ENCODE measurements at places on chromosomes 3 and 15.

GRCh38 chr15:66167854-66168253 is 85.7 kb downstream of the MEGF11 start:
- no peak for DNase-seq

- DNase-seq, result no peak
Observed at GRCh38 chr3:151386056-151386455, 1.5 kb upstream of the P2RY12 start.

- DNase-seq, result no peak
Observed at GRCh38 chr15:25544076-25544475, 105.3 kb upstream of the UBE3A start.

DNA sequence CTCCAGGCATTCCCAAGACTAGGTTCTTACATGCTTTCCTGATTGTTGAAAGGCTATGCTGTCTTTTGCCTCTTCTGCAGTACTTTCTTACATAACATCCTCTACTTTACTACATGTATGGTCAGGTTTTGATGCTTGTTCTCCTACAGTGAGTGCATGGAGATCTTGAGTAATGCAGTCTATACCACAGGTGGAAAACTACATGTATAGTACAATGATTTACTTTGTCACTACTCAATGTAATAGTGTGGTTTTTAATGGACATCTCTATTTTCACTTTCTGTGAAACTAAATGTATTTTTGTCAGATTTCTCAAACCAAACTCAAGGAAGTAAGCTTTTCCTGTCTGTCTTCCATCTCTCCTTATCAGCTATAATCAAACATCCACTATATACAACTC is 657.0 kb downstream of the TUSC7 start:
- no peak for DNase-seq

DNA sequence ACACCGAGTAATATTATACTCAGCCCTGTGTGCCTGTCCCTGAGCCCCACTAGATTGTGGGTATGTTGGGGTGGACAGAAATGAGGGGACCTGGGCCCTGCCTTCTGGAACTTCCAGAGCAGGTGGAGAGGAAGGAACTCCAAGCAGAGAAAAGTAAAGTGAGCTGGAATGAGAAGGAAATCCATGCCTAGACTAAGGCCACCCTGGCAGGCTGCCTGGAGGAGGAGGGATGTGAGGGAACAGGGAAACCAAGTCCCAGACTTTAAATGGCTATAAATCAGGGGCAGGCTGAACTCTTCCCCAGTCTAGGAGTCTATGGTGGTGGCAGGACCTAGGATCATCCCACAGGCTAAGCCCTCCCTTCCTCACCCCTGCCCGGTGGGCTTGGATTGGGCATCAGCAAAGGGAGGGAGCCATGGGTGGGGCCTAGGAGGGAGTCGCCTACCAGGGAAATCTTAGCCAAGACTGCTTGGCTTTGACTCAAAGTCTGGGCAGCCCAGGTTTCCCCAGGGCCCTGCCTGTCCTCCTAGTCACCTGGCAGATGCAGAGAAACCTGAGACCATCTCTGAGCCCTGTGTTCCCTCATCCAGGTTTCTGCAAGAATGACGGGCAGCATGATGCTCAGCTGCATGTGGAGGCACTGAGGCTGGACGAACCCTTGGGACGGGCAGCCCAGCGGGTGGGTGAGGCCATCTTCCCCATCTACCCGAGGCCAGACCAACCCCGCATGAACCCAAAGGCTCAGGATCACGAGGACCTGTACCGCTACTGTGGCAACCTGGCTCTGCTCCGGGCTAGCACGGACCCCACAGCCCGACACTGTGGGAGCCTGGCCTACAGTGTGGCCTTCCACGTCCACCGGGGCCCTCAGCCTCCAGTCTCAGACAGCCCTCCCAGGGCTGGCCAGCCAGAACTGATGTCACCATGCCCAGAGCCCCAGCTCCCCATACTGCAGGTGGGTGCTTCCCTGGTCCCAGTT is 15.6 kb upstream of the STRA6 start:
- no peak for DNase-seq

DNA sequence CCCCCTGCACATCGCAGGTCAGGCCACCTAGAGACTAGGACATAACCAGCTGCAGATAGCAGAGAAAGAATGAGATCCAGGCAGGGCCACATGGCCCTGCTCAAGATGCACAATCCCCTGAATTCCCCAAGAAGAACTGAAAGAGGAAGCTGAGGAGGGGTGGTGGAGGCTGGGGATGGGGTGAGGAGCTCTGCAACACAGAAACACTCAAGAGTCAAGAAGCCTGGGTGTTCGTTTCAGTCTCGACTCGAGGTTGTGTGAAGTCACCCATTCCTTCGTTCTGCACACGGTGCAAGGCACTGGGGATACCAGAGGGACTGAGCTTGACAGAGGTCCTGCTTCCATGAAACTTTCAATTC is 62.0 kb downstream of the TLE3 start:
- DNase-seq, result no peak

- no peak for DNase-seq
Observed at GRCh38 chr15:64105113-64105704, 9.4 kb downstream of the SNX1 start.

- DNase-seq, result no peak
Observed at GRCh38 chr3:29203851-29204250, 77.0 kb upstream of the RBMS3 start.

GRCh38 chr3:170738766-170739165 is 131.2 kb downstream of the RPL22L1 start:
- DNase-seq, result no peak

- no peak for DNase-seq
Observed at GRCh38 chr3:5339967-5340535, 152.5 kb downstream of the EDEM1 start.

Measured in NCI-H2081 (cell line).